Activated CD4-positive, alpha-beta T cell treated with anti-CD3 and anti-CD28 coated beads, Interleukin-2, amount 10 ng/mL, durations not matched to agents 24 days and 14 days (primary cell): ENCODE measurements at places on chromosomes 2 and 18.

DNA sequence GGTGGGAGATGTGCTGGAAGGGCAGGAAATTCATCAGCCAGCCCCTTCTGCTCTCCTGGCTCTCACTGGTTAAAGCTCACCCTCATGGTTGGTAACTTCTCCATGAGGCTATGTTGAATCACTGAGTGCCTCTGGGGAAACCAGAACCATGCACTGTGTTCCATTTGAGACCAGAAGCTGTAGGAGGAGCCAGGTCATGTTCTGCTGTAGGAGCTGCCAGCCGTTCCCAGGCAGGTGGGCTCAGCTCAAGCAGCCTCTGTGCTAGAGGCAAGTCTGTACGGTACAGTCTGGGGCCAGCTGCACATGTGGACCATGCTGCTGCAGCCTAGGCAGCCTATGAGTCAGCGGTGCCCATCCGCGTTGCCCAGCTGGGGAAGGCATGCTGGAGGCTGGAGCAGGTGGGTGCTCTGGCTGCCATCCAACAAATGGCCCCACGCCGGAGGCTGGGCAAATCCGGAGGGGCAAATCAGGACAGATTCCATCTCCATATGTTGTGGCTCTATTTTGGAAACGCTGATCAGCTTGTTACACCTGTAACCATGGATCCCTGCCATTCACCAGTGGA lies 22.0 kb upstream of the KCNF1 start:
- H3K27me3 ChIP-seq = peaks cover 6% of the 10 kb centered on the region
- no peak for DNase-seq
- no peaks in the 10 kb centered on the region for H3K4me1 ChIP-seq
- H3K36me3 ChIP-seq = no peaks in the 10 kb centered on the region

GRCh38 chr2:21916934-21917522 lies 793.3 kb downstream of the TDRD15 start:
- no peak overlapping the region for H3K27ac ChIP-seq
- H3K27me3 ChIP-seq = no peaks in the 10 kb centered on the region
- no peaks in the 10 kb centered on the region for H3K4me1 ChIP-seq
- no peaks in the 10 kb centered on the region for H3K36me3 ChIP-seq
- H3K4me3 ChIP-seq = no peak overlapping the region

- no peak overlapping the region for H3K4me3 ChIP-seq
- H3K27ac ChIP-seq = no peak overlapping the region
- no peaks in the 10 kb centered on the region for H3K27me3 ChIP-seq
- peaks cover 2% of the 10 kb centered on the region for H3K4me1 ChIP-seq
- no peak for DNase-seq
- peaks cover 68% of the 10 kb centered on the region for H3K36me3 ChIP-seq
Measured at GRCh38 chr2:26229595-26229994, 14.8 kb downstream of the HADHA start.

GRCh38 chr2:54176577-54176976 lies 61.2 kb downstream of the ACYP2 start:
- H3K27me3 ChIP-seq = no peaks in the 10 kb centered on the region
- H3K27ac ChIP-seq = no peak overlapping the region
- H3K36me3 ChIP-seq = no peaks in the 10 kb centered on the region
- H3K4me3 ChIP-seq = no peak overlapping the region
- DNase-seq = peak; percentile 52
